ENCODE measurements at places on chromosomes 12 and 14.

DNA sequence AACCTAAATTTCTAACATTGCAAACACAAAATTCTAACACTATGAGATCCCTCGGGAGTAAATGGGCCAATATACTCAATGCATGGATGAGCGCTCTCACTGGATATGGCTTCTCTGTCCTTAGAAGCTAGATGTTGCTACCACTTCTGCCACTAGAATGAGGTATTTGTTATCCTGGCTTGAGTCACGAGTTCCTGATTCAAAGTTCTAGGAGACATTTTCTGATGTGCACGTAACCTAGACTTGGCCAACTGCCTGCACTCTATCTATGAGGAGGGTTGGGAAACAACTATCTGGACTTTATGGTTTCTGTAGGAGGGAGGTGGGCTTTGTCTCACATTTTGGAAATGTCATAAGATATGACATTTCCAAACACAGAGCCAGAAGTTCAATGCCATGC is 37.6 kb downstream of the FERMT2 start:
- no peak for DNase-seq

- no peak for DNase-seq
Observed at GRCh38 chr14:63088865-63089264, 43.6 kb upstream of the KCNH5 start.

DNA sequence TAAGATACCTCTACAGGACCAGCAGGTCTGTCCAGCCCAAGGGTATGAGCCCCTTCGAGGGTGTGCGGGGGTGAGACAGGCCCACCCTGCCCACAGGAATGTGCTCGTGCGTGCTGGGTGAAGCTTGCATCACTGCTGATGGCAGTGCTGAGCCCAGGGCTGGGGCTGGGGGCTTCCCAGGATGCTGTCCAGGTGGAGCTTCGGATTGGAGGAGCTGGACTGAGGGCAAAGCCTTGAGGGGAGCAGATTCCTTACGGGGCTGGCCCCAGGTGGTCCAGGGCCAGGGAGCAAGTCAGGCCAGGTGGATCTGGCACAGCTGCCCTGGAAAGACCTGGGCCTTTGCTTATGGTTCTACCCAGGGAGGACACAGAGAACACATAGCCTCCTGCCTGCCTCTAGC is 2.5 kb upstream of the KRT85 start:
- no peak for DNase-seq

DNA sequence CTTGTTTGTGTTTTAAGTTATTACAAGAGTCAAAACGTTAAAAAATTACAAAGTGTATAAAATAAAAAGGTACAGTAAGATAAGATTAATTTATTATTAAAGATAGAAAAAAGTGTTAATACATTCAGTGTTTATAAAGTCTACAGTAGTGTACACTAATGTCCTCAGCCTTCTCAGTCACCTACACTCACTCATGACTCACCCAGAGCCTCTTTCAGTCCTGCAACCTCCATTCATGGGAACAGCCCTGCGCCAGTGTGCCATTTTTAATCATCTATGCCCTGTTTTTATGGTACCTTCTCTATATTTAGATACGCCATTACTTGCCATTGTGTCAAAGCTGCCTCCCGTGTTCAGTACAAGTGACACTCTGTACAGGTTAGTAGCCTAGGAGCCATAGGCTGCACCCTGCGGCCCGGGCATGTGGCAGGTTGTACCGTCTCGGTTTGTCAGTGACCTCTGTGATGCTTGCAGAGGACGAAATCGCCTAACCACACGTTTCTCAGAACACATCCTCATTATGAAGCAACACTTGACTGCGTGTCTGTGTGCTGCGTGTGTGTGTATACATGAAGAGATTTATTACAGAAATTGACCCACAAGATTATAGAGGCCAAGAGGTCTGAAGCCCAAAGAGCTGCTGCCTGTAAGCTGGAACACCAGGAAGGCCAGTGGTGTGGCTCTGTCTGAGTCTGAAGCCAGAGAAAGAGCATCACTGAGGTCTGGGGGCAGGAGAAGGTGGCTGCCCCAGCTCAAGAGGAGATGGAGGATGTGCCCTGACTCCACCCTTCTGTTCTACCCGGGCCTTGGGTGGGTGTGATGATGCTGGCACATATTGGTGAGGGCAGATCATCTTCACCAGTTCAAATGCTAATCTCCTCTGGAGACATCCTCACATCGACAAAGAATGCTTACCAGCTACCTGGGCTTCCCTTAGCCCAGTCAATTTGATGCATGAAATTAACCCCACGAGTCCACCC is 116.6 kb upstream of the C14orf180 start:
- no peak for DNase-seq

DNA sequence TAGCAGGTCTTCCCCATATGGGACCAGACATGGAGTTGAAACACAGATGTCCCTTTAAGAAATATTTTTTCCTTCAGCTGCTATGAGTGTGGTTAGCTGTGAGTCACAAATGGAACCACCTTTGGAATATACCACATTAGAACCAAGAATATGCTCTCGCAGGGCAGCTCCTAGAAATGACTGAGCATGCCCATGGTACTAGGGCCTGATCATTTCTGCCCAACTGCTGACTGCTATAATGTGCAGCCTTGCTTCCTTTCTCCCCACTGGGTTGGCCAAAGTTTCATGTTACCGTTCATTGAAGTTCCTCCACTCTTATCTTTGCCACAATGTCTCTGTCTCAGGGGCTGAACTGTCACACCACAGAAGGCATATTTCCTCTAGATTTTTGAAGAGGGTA is 1074.6 kb downstream of the FLRT2 start:
- peak; percentile 55 for DNase-seq

- DNase-seq, result peak; percentile 73
Observed at GRCh38 chr14:101475456-101476257, 85.6 kb upstream of the DIO3 start.

Measured in fibroblast of skin of right quadriceps (primary cell).